ENCODE measurements at places on chromosomes 3 and 15.

GRCh38 chr15:60426870-60427508, 29.2 kb upstream of the ANXA2 start:
- DNase-seq, result peak; percentile 92

GRCh38 chr3:124699686-124700396, 30.4 kb upstream of the UMPS start:
- no peak for DNase-seq

- DNase-seq, result no peak
Measured at GRCh38 chr3:156407617-156408225, 147.2 kb downstream of the SSR3 start.

DNA sequence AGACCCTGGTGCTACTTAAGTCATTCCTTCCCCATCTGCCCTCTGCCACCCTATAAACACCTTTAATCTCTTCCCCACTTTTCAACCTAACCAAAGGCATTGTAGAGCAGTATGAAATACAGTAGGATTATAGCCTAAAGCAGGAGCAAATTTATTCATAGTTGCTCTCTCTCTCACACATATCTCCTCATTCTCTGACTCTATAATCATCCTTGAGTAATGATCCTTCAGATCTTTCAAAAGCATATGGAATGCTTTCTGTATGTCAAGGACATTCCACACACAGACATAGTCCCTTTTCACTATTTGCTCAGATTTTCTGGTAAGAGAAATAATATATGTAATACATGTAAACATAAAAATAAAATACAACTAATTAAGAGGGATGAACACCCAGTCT, 54.1 kb downstream of the TRPC1 start:
- no peak for DNase-seq

GRCh38 chr15:71707230-71708050, 102.9 kb upstream of the NR2E3 start:
- peak; percentile 62 for DNase-seq

- DNase-seq, result no peak
Measured at GRCh38 chr3:134713671-134714070, 62.8 kb upstream of the KY start.
